ENCODE measurements at places on chromosomes 2 and 18. TPM values are rescaled to one million over a fixed set of nuclear protein-coding genes. Genes with fewer than 3 reads are reported as not detected.
A peak's percentile ranks its signal among the peaks of the same experiment; 100 is the strongest.

- no peak for DNase-seq
Observed at GRCh38 chr2:241774419-241775222, 2.0 kb upstream of the GAL3ST2 start.

DNA sequence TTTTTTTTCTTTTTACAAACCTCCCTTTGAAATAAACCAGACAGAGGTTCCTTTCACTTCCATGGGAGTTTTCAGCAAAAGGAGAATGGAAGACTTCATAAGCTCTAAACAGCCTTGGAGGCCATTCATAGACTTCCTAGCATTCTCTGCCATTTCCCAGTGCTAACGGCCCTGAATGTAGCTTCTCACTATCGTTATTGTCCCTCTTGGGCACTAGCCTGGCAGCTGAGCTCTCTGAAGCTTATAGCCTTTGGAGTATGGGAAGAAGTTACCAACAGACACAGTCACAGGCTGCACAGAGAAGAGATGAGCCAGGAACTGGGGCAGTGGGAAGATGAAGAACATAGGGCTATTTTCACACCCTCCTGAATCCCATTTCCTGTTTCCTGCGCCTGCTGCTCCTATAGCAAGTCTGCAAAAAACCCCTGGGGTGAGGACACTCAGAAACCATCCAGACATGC is 29.1 kb upstream of the EPC2 start:
- no peak for DNase-seq

DNA sequence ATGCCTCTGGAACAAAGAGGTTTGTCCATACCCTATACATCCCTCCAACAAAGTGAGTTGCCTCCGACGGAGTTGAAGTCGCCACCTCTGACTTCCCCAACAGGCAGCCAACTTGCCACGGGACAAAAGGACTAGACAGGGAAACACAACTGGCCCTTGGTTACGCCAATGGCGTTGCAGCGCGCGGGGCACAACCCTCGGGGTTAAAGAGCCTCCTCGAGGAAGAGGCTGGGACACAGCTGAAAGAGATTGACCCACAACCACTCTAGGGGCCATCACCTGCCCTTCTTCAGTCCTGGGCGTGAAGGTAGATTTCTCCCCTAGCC is 545 bp downstream of the GTF3C2 start:
- peak; percentile 85 for DNase-seq

GRCh38 chr2:11771971-11772615 is 25.7 kb downstream of the LPIN1 start:
- DNase-seq = no peak

GRCh38 chr2:120740375-120740764 is 4.7 kb downstream of the GLI2 start:
- DNase-seq = no peak

- DNase-seq = no peak
Observed at GRCh38 chr2:170477630-170478029, 237.5 kb upstream of the SP5 start.

GRCh38 chr2:151728804-151729414 is 5.4 kb downstream of the NEB start:
- no peak for DNase-seq

The MAP2 gene
- 26.2 TPM for total RNA-seq

- no peak for DNase-seq
Observed at GRCh38 chr2:231970461-231970860, 8.9 kb downstream of the DIS3L2 start.

DNA sequence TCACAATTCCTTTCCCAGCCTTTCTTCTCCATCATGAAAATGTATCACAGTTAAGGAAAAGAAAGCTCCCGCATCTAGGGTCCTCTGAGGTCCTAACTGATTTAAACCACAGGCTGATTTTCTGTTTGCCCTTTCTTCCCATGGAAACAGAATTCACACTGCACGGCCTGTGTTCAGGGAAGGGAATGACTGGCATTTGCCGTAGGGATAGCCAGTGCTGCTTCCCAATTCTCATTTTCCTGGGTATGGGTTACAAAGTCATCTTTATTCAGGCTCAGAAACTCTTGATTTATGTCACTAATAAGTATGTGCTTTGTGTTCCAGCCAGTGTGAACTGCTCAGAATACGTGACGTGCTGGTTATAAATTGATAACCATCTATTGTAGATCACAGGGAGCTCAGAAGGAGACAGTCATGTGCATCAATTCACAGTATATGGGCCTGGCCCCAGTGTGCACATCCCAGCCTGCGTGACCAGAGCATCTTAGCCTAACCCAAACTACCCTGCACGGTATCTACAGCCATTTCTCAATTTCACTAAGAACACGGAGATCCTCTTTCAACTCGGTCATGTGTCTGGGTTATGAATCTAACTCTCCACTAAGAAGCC is 163.3 kb downstream of the LRRC30 start:
- DNase-seq = no peak

The EGR4 gene
- not detected for total RNA-seq

The SKOR2 gene
- not detected for total RNA-seq

DNA sequence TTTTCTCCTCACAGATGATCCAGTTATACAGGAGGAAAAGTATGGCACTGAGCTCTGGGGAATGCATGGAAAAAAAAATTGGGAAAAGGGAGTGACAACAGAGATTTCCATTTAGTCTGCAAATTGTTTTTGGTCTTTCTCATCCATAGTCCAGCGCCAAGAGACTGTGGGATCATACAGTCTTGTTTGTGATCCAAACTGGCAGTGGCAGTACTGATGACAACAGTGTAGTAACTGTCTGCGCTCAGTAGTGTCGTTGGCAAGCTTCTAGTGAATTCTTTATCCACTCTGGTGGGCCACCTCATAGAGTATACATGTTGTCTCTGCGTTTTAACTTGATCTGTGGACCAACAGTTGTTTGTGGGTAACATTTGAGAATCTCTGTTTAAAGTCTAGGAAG is 37.9 kb downstream of the GALNT1 start:
- no peak for DNase-seq

DNA sequence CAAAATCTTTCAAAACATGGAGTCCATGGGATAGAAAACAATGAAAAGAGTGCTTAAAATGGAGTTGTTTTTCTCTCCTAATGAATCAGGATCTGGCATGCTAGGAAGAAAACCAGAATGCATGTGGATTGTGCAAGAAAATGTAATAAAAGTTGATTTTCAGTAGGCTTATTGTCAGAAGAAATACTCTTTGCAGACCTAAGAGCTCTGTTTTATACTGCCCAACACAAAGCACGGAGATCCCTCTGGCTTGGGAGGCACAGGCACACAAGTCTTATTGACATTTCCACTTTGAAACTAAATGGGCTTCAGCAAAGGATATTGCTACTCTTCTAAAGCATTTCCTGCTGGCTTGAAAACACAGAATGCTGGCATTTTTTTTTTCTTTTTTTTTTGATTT is 15.5 kb upstream of the DAPL1 start:
- no peak for DNase-seq
